Astrocyte (in vitro differentiated cells and primary cell): ENCODE measurements at places on chromosomes 11 and 22. TPM values are rescaled to one million over a fixed set of nuclear protein-coding genes. Genes with fewer than 3 reads are reported as not detected.

DNA sequence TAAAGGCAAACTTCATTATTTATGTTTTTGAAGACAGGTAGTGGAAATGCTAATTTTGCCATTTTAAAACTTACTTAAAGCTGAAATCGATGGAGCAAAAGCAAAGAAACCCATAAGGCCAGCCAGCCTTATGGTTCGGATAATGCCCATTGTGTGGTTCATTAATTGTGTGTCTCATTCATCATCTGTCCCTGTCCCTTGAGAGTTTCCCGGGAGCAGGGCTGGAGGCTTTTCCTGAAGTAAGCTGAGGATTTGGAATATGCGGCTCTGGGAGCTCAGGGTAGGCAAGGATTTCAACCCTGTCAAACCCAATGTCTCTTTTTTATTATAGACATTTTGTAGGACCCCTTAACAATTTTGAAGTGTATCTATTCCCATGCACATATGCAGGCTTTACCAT lies 790.0 kb upstream of the KIRREL3 start:
- DNase-seq, result no peak

- DNase-seq, result no peak
These were observed 53.0 kb downstream of the SIK3 start for GRCh38 chr11:117045196-117045595.

The COMMD9 gene
- total RNA-seq, result 77.6 and 78.4 TPM in 2 replicates

The CCDC116 gene
- total RNA-seq, result 0.11 and 0.22 TPM in 2 replicates
